Vagina (tissue), 2 donors: ENCODE measurements at places on chromosomes 5 and 9.

GRCh38 chr5:40738502-40738901 lies 17.3 kb downstream of the TTC33 start:
- no peak for DNase-seq

DNA sequence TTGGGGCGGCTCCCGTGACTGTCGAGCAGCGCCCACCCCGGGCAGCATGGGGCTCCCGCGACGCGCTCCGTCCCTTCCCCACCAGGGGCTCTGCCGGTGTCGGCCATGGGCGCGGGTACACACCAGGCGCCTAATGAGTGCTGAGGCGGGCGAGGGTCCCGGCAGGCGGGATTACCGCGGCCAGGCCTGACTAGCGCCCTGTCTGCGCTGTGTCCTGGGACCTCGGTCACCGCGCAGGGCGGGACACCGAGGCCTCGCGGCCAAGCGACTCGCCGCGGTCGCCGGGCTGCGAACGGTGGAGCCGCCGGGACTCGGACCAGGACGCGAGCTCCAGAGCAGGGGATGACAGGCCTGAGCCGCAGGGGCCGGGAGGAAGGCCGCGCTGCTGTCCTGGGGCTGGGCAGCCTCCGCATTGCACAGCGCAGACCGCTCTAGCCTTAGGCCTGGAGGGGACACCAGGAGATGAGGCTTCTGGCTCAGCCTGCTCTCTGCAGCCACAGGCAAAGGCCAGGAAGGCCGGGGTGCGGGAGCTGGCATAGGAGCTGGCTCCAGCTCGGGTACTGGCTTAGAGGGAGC lies 14.1 kb downstream of the LCN10 start:
- DNase-seq: no peak

DNA sequence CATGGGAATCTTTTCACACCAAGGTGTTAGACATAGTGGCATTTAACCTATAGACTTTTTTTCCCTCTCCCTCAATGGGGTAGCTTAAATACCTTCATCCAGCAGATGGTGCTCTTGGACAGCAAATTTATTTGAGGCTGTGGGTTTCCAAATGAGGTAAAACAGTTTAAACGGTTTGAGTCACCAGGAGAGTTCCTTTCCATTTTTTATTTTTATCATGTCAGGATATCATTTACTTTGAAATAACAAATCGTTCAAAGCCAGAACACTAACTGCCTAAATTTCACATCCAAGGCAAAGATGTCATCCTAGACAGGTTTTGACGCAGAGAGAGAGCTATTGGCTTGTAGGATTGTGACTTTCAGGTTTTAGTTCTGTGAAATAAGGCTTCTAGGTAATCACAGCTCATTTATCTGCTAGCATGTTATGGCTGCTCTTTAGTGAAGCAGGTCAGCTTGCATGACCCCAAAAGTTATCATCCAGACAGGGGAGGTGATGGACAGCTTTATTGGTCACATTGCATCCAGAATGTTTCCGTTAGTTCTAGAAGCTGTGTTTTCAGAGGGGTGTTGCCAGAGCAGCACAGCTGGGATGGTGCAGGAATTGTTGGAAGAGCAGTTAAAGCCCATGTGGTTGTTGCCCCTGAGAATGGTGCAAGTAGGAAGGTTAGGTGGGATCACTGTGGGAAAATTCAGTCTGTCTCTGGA lies 69.8 kb downstream of the KDM4C start:
- DNase-seq: no peak

DNA sequence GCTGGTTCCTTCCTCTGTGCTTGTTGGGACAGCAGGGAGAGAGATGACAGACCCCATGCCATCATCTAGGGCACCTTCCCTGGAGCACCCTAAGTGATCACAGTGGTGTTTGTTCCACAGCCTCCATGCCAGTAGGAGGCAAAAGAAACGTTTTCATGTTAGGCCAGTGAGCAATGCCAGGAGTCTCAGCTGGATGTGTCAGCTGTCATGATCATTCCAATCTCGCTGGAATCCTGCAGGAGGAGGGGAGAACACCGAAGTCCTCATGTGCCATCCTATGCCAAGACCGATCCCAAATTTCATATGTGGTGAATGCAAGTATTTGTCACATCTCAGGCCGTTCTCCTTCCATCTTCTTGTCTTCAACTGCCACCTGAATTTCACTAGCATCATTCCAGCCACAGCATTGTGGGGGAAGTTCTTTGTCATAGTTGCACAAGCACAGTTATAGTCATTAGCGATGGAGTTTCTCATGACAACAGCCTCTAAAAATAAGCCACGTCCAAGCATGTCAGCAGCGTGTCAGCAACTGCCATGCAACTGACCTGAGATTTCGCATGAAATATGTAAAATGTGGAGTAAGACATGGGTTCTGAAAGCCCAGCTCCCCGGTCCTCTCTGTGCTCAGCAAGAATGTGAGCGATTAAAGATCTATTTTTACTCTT lies 97.2 kb upstream of the DNAH5 start:
- no peak for DNase-seq

GRCh38 chr5:150734579-150735384 lies 24.0 kb downstream of the DCTN4 start:
- no peak for DNase-seq

DNA sequence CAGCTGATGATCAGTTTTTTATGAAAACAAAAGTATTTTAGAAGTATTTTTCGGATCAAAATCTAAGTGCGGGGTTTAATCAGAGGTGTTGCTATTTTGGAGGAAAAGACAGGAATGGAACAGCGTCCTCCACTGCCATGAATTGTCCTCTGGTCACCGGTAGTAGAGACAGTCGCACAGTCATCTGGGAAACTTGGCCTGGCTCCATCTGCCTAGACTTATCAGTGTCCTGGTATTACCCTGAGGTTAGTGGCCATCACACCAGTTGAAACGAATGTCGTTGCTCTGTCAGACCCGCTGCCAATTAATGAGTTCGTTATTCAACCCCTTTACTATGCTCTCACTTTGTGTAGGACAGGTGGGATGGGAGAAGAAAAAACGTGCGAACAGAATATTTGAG lies 8.2 kb downstream of the TLX3 start:
- DNase-seq: no peak

- DNase-seq: no peak
Observed at GRCh38 chr5:41641621-41642020, 131.2 kb upstream of the PLCXD3 start.

DNA sequence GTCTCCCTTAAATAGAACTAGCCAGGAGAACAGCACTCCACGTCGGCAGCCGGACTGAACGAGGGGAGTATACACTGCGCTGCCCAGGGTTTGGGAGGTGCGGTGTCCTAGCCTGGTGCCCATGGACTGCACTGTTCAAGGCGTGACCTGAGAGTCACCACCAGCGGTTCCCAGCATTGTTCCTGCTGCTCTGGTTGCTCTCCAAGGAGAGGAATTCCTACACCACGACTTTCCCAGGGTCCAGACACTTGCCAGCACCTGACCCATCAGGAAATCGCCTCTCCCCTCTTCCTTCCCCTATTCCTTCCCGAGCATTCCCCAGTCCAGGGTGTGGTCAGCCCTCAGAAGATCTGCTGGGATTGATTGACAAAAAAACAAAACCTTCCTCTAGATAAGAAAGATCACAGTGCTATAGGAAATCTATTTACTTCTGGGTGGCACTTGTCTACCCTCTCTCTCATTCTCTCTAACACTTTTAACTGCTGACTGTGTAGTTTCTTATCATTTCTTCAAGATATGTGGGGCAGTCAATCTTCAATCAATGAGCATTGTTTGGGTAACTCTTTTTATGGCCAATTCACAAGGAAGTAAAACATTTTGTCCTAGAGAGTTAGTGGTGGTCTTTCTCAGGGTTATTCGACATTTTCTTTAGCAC lies 297.8 kb upstream of the ACTBL2 start:
- DNase-seq: no peak

- no peak for DNase-seq
Observed at GRCh38 chr9:129615407-129616285, 5.3 kb downstream of the C9orf50 start.
